ENCODE measurements at places on chromosomes 7 and 10. TPM values are rescaled to one million over a fixed set of nuclear protein-coding genes. Genes with fewer than 3 reads are reported as not detected.

Gene GRM3
- total RNA-seq: not detected

Gene LRRTM3
- not detected for total RNA-seq

Gene DBF4
- 62.2 TPM for total RNA-seq

Gene NPC1L1
- 0.15 TPM for total RNA-seq

Gene PON1
- total RNA-seq: 0.20 TPM

Gene MEOX2
- not detected for total RNA-seq

Gene FAM25G
- total RNA-seq: not detected

Gene HOXA5
- total RNA-seq: 6.7 TPM

Gene HTR7
- 32.2 TPM for total RNA-seq

Gene TMEM176B
- total RNA-seq: 0.42 TPM

Gene SNX13
- total RNA-seq: 33.4 TPM

Gene MYH16
- 0.57 TPM for total RNA-seq

Gene PRRT4
- total RNA-seq: 4.0 TPM

Gene HOXA4
- 2.0 TPM for total RNA-seq

Gene NEBL
- 16.6 TPM for total RNA-seq

Gene FXYD4
- total RNA-seq: 0.71 TPM

Gene TCF7L2
- total RNA-seq: 164 TPM

Gene MEST
- total RNA-seq: 49.5 TPM

Gene RAB19
- total RNA-seq: 2.6 TPM

Gene GRID2IP
- total RNA-seq: 3.2 TPM

Gene SPDYE9
- not detected for total RNA-seq

Gene IGFBP1
- 0.20 TPM for total RNA-seq

Data from HCT116 (cell line).